GOT3 (cell line): ENCODE measurements at places on chromosomes 6 and 20.

GRCh38 chr6:147758303-147758702 lies 249.8 kb downstream of the SAMD5 start:
- no peak for DNase-seq

- DNase-seq, result no peak
Measured at GRCh38 chr6:50030777-50031562, 9.2 kb upstream of the DEFB110 start.

- no peak for DNase-seq
Measured at GRCh38 chr6:146909376-146909775, 294.8 kb upstream of the STXBP5 start.

- DNase-seq, result no peak
Measured at GRCh38 chr6:143556529-143556928, 45.0 kb upstream of the FUCA2 start.

GRCh38 chr6:52552278-52552643 lies 24.6 kb downstream of the TRAM2 start:
- no peak for DNase-seq

DNA sequence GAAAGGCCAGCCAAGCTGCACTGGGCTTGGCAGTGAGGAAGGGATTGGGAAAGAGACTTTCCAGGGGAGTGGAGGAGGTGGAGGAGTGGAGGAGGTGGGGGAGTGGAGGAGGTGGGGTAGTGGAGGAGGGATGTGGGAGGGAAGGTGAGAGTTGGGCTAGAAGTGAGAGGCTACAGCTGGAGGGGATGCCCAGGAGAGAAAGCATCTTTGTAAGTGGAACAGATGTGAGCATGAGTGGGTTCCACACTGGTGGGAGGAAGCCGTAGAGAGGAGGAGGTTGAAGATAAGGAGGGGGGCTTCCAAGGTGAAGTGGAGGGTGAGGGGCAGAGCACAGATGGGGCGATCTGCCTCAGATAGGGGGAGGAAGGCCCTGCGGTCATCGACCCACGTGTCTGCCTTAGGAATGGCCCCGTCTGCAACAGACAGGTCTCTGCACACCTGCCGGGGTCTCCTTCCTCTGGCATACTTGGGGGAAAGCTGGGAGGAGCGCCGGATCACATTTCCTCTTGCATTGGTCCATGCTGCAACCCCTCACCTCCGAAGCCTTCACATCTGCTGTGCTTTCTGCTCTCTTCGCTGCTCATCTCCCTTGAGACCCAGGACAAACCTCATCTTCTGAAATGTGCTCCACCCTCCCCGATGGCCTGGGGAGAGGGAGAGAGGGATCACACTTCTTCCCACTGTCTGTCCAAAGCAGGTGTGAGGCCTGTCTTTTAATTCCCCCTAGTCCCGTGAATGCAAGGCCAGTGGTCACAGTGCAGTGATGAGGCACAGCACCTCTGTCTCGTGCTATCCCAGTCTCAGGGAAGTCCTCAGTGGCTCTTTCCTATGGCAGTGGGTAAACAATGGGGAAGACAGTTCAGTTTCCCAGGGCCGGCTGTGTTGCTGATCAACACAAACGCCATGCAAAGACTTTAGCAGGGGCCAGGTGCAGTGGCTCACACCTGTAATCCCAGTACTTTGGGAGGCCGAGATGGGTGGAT lies 48.6 kb upstream of the SNX9 start:
- no peak for DNase-seq

- no peak for DNase-seq
Measured at GRCh38 chr20:54570561-54570960, 95.2 kb downstream of the DOK5 start.

DNA sequence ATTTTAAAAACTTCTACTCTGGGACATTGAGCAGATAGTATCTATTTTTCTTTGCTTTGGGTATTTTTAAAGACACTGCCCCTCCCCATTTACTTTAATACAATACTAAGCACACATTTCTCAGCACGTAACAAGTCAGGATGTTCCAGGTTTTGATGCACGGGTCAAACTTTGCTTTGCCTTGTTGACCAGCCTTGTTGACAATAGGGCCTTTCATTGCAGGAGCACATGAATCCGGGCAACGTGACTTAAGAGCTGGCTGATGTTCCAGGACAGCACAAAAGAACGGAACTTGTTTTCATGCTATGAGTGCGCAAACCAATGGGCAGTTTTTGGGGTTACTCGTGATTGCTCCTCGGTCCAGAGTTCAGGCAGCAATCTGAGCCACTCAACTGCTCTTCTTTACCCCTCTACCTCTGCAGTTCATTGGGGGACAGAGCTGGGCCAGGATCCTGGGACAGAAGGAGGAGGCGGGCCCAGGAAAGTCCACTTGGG lies 78.6 kb upstream of the SLC22A16 start:
- no peak for DNase-seq

DNA sequence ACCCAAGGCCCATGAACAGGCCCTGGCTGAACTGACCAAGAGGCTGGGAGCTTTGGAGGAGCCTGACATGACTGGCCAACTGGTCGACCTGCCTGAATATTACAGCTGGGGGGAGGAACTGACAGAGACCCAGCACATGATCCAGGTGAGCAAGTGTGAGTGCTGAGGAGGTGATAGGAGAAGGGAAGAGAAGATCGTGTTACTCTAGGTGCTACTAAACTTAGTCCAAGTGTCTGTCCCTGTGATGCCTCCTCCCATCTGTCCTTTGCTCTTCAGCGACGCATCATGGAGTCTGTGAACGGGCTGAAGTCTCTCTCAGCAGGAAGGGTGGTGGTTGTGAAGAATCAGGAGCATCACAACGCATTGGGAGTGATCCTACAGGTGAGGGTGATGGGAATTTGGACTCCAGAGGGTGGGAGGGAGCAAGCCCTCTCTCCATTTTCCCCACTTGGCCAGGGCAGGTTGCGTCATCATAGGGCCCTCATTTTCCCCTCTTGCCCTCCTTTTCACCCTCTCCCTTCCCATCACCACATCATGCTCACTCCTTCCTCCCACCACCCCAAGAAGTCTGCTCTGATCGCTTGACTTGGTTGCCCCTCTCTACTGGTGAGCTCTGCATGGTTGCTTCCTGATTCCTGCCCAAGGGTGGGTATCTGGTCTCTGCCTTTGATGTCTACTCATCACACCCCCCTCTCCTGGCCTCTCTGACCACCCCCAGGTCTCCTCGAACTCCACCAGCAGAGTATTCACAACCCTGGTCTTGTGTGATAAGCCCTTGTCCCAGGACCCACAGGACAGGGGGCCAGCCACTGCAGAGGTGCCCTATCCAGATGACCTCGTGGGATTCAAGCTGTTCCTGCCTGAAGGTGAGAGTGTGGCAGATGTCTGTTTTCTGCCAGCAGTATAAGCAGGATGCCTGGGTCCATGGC lies 4.7 kb downstream of the DXO start:
- no peak for DNase-seq

- no peak for DNase-seq
Measured at GRCh38 chr6:110351986-110352385, 6.2 kb downstream of the METTL24 start.

DNA sequence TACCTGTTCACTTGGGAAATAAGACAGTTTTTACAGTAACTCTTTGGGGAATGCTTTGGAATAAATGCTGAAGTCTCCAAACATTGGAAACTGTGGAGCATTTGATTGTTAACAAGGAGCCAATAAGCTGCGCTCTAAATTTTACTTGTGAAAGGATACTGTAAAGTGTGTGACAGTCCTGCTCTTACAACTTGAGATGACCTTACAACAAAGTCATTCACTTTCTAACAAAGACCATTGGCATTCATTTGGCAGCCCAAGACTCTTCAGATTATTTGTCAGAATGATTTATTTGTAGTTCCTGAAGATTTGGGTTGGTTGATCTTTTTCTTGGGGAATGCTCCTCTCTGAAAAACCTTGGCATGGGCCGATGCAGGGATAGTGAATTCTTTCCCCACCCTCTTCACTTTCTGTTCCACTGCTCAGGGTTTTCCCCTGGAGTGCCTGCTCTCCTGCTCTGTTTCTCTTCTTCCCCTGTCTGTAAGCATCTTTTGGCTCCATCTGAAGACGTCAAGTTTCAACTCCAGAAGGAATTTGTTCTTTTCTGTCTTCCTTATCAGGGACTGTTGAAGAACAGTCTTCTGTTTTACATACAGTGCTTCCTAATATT lies 116.4 kb downstream of the AKAP7 start:
- DNase-seq, result no peak

- no peak for DNase-seq
Measured at GRCh38 chr6:104286641-104287040, 573.1 kb downstream of the HACE1 start.

GRCh38 chr20:23419995-23420901 lies 1.0 kb downstream of the NAPB start:
- no peak for DNase-seq

DNA sequence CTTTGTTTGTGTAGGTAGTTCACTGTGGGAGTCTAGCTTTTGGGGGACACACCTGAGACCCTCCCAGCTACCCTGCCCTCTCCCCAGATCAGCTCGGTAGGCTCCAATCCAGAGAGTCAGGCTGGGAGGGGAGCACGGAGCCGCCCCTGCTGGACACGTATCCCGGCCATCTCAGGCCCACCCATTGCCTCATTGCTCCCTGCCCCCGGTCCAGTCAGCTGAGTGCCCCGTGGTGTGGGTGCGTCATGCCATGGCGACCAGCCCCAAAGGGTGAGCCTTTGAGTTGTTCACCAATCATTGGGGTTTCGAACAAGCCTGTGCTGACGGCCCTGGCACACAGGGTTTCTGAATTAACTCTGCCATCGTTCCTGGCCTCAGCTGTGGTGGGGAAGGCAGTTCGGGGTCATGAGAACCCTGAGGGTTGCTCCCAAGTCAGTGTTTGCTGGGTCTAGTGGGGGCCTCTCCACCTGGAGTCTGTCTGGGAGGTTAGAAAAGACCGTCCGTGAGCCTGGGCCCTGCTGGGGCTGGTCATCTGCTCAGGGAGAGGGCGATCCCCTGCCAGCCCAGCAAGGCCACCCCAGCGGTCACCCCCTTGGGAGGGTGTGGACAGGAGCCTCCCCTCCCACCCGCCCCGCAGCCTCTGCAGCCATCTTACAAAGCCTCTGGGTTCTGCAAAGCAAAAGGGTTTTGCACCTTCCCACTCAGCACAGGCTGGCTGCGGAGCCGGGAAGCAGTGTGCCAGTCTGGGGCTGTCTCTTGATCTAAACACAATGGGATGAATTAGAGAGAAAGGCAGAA lies 34.5 kb downstream of the NTSR1 start:
- no peak for DNase-seq

- DNase-seq, result no peak
Measured at GRCh38 chr20:10022625-10023024, 12.2 kb upstream of the ANKEF1 start.

DNA sequence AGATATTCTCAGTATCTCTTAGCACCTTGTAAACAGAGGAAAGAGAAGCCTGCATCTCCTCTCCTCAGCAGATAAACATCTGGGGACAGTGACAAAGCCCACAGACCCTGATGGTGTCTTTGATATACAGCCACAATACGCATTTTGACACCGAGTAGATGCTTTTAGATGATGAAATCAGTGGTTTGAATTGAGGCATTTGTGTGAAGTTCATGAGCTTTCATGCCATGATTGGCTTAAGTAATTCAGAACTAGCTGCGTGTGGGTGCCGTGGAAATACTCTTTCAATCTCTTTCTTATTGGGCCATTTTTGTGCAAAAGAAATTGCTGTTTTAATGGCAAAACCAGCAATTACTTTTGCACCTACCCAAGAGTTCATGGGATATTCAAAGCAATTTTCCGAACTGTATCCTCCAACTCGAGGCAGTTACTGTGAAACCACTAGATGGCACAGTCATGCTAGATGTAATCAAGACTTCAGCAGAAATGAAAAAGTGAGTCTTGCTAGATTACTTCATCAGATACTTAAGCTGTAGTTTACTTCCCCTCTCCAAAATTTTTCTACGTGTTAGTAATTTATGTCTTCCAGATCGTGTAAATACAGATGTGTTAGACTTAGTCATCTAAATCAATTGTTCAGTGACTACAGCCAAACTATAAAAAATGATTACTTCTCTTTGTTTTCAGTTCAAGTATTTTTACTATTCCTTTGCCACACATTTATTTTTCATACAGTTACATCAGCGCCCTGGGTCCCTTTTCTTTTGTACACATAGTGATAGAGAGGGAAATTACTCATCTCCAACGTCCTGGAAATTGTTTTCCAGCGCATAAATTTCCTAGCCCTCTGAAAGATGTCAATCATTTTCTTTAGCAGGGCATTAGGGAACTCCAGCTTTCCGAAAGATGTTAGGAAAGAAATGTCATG lies 49.4 kb downstream of the IYD start:
- no peak for DNase-seq

- DNase-seq, result no peak
Measured at GRCh38 chr6:142550310-142551063, 248.7 kb downstream of the ADGRG6 start.

DNA sequence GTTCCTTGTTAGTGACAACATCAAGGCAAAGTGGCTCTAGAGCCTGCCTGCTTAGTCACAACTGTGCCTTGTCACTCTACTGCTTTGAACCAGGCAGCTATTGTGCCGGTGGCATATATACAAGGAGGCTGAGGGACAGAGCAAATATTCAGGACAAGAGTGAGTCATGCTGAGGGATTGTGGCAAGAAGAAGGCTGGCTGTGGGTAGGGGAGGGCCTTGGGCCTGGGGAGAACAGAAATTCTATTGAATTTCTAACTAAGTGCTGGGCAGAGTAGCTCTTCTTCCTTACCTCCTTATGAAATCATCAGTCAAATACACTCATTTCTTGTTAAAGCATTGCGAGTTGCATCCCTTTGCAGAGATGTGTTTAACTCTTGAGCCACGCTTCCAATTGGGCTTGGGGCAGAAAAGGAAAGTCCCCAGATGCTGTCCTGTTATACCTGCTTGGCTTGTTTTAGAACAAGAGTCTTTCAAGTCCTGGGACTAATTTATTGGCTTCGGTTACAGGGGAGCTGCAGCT lies 59.7 kb downstream of the PFDN4 start:
- DNase-seq, result no peak

- DNase-seq, result no peak
Measured at GRCh38 chr20:36002855-36003254, 34.5 kb downstream of the CNBD2 start.

DNA sequence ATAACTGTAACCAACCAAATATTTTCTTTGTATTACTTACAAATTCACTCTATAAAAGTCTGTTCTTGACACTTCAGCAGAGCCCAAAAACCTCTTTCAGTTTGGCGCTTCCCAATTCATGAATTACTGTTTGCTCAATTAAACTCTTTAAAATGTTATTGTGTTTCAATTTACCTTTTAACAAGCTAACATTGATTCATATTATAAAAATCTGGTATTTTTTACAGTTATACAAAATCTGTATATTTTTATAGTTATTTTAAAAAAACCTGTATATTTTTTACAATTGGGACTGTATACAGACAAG lies 75.3 kb upstream of the E2F3 start:
- DNase-seq, result no peak

DNA sequence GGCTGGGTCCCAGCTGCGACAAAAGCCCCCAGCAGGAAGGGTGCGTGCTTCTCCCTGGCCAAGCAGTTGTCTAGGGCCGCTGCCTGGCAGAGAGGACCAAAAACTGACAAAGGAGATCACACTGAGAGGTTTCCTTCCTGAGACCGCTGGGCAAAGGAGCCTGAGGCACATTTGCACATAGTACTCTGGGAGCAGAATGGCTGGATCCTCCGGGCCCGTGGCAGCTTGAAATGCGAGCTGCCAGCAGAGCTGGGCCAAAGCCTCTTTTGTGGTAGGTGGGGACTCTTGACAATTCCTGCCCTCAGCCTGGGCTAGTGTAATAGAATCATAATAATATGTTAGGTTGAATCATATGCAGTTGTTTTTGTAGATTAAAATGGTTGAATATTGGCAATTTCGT lies 33.1 kb upstream of the RNF8 start:
- no peak for DNase-seq

- DNase-seq, result no peak
Measured at GRCh38 chr20:44392776-44393607, 37.5 kb downstream of the HNF4A start.
